ENCODE measurements at places on chromosomes 1 and 21. TPM values are rescaled to one million over a fixed set of nuclear protein-coding genes. Genes with fewer than 3 reads are reported as not detected.

Gene ICOSLG
- total RNA-seq: 3.1 TPM

DNA sequence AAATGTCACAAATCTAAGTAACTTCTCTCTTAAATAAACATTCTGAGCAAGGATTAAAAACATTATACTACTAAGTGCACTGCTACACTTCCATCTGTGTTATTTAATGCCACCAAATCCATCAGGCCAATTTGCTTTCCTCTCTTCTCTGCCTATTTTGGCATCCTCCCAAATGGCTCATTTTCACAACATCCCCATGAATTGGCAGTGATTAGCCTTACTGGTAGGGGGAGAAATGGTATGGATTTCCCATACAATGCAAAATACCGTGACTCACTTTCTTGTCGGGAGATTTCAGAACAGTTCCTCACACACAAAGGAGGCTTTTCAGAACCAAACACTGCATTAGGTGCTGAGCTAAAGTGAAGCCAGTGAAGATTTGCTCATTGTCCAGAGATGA is 195.7 kb downstream of the MIS18A start:
- H3K27ac ChIP-seq: no peak overlapping the region
- H3K4me3 ChIP-seq: no peak overlapping the region
- no peaks in the 10 kb centered on the region for H3K36me3 ChIP-seq
- no peaks in the 10 kb centered on the region for H3K4me1 ChIP-seq
- peak; percentile 34 for DNase-seq
- no peaks in the 10 kb centered on the region for H3K27me3 ChIP-seq

Gene HS2ST1
- 1.8 TPM for total RNA-seq

DNA sequence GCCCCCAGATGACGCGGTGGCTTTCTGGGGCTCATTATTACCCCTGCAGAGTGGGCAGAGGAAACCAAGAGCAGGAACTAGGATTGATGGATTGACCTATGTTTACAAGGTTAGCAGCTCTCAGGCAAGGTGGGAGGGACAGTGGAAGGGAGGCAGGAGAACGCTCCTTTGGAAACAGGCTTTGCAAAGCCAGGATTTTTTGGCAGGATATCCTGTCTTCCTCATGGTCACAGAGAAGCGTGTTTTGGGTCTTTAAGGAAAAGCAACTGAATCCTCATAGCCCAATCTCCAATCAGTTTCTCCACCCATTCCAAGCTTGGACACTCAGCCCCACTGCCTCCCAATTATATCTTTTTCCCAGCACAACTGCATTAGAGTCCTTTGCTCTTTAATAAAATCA is 105.6 kb upstream of the SOD1 start:
- H3K27me3 ChIP-seq: peaks cover 13% of the 10 kb centered on the region
- no peak for DNase-seq
- H3K4me1 ChIP-seq: peaks cover 16% of the 10 kb centered on the region
- H3K36me3 ChIP-seq: no peaks in the 10 kb centered on the region
- H3K27ac ChIP-seq: no peak overlapping the region
- no peak overlapping the region for H3K4me3 ChIP-seq

GRCh38 chr21:41405321-41405720 is 20.7 kb upstream of the MX1 start:
- no peaks in the 10 kb centered on the region for H3K27me3 ChIP-seq
- no peak for DNase-seq
- H3K27ac ChIP-seq: no peak overlapping the region
- H3K36me3 ChIP-seq: no peaks in the 10 kb centered on the region
- no peak overlapping the region for H3K4me3 ChIP-seq

Gene PLEKHA6
- 58.2 TPM for total RNA-seq

GRCh38 chr1:246492611-246493245 is 14.4 kb downstream of the SMYD3 start:
- H3K4me3 ChIP-seq: no peak overlapping the region
- no peaks in the 10 kb centered on the region for H3K36me3 ChIP-seq
- DNase-seq: peak; percentile 90
- H3K4me1 ChIP-seq: peaks cover 16% of the 10 kb centered on the region
- no peaks in the 10 kb centered on the region for H3K27me3 ChIP-seq

DNA sequence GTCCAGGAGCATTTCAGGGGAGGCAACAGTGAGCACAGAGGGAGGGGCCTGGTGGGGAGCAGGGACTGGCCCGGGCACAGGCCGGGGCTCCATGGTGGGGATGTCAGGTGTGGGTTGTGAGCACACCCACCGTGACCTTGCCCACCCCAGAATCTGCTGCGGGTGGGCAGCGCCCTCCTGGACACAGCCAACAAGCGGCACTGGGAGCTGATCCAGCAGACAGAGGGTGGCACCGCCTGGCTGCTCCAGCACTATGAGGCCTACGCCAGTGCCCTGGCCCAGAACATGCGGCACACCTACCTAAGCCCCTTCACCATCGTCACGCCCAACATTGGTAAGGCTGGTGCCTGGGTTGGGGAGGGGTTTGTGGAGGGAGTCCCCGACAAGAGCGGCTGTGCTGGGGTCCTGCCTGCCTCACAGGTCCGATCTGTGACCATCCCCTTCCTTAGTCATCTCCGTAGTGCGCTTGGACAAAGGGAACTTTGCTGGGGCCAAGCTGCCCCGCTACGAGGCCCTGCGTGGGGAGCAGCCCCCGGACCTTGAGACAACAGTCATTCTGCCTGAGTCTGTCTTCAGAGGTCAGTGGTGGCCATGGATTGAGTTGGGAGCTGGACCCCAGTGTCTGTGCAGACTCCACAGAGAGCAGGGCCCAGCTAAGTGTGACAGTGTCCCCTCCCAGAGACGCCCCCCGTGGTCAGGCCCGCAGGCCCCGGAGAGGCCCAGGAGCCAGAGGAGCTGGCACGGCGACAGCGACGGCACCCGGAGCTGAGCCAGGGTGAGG is 14.3 kb downstream of the PSRC1 start:
- no peaks in the 10 kb centered on the region for H3K27me3 ChIP-seq
- peaks cover 55% of the 10 kb centered on the region for H3K36me3 ChIP-seq
- no peak overlapping the region for H3K27ac ChIP-seq
- no peak overlapping the region for H3K4me3 ChIP-seq
- peaks cover 7% of the 10 kb centered on the region for H3K4me1 ChIP-seq
- DNase-seq: no peak

DNA sequence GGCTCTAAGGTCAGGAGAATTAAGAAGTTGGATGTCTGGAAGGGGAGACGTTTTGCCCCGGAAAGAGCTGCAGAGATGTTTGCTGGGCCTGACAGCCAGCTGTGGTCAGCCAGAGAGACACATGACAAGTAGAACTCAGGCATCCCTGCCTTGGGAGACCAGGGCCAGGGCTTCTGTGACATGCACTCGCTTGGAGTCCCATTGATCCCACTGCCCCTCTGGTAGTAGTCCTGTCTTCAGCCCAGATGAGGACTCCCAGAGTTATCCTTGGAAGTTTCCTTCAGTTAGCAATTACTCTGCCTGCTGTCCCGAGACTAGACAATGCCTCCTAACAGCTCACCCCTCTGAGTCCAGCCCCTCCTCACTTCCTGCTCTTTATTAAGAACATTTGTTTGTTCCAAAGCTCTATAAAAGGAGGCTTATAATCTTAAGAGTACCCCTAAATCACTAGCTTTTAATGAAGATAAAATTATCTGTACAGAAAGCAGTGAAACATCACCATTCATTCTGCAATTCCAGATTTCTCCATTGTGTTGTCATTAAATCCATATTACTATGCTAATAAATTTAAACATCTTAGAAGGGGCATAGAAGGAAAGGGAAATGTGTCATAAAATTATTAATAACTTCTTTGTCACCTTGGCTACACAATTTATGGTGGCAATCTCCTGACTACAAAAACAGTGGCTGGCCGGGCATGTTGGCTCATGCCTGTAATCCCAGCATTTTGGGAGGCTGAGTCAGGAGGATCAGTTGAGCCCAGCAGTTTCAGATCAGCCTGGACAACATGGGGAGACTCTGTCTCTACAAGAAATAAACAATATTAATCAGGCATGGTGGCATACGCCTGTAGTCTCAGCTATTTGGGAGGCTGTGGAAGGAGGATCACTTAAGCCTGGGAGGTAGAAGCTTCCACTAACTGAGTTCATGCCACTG is 94.2 kb downstream of the KCNK1 start:
- no peaks in the 10 kb centered on the region for H3K27me3 ChIP-seq
- H3K27ac ChIP-seq: peak overlapping the region; percentile 56

GRCh38 chr1:36106269-36106668 is 17.6 kb downstream of the ADPRS start:
- no peaks in the 10 kb centered on the region for H3K27me3 ChIP-seq
- no peaks in the 10 kb centered on the region for H3K36me3 ChIP-seq
- no peak overlapping the region for H3K4me3 ChIP-seq

GRCh38 chr1:43952731-43953346 is 6.1 kb downstream of the IPO13 start:
- DNase-seq: no peak
- no peaks in the 10 kb centered on the region for H3K27me3 ChIP-seq
- no peak overlapping the region for H3K27ac ChIP-seq
- H3K4me3 ChIP-seq: no peak overlapping the region
- peaks cover 9% of the 10 kb centered on the region for H3K36me3 ChIP-seq

Gene CDK18
- 3.7 TPM for total RNA-seq

Gene DNAJC8
- total RNA-seq: 38.4 TPM

Gene FMN2
- not detected for total RNA-seq

Gene CYP4A11
- total RNA-seq: 2.2 TPM

Gene NBPF6
- total RNA-seq: not detected
